HL-60 (cell line): ENCODE measurements at places on chromosomes 6 and 20.

- no peak for DNase-seq
Observed at GRCh38 chr20:17624551-17625245, 54.8 kb downstream of the DSTN start.

DNA sequence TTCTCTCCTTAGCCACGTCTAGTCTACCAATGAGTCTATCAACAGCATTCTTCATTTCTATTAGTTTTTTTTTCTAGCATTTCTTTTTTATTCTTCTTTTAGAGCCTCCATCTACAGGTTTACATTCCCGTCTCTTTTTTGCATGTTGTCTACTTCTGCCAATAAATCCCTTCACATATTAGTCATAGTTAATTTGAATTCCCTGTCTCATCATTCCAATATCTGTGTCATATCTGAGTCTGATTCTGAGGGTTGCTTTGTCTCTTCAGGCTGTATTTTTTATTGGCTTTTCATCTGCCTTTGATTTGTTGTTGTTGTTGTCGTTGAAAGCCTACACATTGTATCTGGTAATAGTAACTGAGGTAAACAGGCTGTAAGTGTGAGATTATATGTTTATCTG, 104.6 kb downstream of the HMGCLL1 start:
- no peak for DNase-seq

- DNase-seq, result no peak
Observed at GRCh38 chr6:52573295-52573694, 3.6 kb downstream of the TRAM2 start.

GRCh38 chr6:1228754-1229191, 83.1 kb upstream of the FOXQ1 start:
- no peak for DNase-seq

- peak; percentile 95 for DNase-seq
Observed at GRCh38 chr20:34938466-34939163, 17.0 kb downstream of the GSS start.

GRCh38 chr20:48003021-48003420, 217.7 kb upstream of the SULF2 start:
- DNase-seq, result no peak

- peak; percentile 45 for DNase-seq
Observed at GRCh38 chr20:56422076-56422823, 10.2 kb downstream of the CASS4 start.

DNA sequence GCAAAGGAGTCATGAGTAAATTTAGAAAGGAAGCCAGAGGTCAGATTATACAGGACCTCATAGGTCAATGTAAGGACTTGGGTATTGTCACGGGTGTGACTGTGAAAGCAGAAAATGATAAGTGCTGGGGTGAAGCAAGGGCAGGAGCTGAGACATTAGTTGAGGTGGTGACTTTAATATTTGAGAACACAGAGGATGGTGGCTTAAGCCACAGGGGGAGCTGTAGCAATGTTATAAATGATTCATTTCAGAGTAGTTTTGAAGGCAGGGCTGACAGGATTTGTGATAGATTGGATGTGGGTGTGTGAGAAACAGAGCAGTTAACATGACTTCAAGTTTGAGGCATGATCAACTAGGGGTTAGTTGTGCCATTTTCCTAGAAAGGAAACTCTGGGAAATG, 659.9 kb downstream of the EPM2A start:
- no peak for DNase-seq

DNA sequence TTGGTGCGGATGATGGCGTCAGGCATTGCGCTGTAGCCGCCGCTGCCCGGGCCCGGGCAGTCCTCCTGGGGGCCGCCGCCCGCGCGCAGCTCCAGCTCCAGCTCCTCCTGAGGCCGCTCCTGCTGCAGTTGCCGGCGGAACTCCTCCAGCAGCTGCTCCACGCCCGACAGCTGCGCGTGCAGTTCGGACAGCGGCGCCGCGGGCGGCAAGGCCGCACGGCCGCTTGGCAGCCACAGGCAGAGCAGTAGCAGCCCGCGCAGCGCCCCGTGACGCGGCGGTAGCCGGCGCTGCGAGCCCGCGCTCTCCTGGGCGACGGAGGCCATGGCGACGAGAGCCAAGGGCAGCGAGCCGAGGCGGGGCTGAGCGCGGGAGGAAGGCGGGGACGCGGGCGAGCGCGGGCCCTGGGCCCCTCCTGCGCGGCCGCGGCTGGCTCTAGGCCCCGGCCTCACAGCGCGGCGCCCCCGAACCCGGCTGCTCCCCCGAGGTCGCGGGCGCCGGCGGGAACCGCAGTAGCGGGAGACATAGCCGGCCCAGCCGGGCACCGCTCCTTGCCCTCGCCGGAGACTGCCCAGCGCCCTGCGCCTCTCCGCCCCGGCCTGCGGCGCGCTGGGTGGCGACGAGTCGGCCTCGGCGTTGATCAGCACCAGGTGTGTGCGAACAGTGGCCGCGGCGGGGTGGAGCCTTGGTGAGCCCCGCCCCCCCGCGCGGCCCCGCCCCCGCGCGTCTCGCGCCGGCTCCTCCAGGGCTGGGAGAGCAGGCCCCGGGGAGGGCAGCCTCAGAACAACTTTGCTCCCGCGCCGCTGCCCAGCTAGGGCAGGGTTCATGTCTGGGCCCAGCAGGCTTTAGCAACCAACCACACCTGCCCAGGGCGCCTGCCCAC, at the start of gene LRP11:
TSS of gene LRP11 (minus strand) at position 662 of the 880 bp plus-strand sequence. CDS start at position 323, 339 bp downstream.
- peak; percentile 71 for DNase-seq

DNA sequence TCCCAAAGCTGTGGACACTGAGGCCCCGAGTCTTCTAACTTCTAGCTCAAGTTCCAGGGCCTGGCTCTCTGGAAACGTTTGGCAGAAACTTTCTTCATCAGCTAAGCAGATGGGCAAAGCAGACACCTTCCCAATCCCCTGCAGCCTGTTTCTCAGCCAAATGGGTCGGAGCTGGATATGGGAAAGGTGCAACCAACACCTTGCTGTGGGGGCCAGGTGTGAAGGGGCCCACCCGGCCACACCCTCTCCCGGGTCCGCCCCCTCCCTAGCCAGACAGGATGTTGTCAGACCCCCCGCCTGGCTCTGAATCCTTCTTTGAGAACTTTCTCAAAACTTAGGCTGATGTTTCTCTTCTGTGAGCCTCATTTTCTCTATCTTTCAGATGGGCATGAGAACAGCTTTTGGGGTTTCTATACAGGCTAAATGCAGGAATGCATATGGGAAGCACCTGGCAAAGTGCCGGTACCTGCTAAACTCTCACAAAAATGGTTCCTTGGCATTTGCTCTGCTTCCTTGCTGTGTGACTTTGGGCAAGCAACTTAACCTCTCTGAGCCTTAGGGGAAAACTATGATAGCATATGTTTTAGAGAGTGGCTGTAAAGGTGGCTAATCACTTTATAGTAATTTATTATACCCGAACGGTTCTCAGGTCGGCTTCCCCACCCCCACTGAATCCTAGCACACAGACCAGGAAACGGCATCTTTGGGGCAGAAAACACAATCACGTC, 1.8 kb downstream of the SNAI1 start:
- no peak for DNase-seq

DNA sequence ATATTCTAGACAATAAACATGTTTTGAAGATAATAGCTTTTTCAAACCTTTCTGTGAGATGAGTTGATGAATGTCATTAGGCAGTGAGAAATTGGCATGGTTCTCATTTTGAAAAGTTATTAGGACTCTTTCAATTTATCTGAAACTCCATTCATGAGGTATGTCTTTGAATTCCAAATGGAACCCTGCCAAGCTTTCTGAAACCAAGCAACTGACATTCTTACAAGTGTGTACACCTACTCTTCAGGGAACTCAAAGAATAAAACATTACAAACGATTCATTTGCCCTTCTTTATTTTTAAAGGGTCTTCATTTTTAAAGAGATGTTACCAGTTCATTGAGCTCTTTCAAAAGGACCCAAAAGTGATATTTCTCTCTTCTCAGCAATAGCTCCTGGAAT, 2.1 kb upstream of the TRDN start:
- DNase-seq, result no peak

GRCh38 chr6:56595490-56596122, 47.1 kb downstream of the DST start:
- DNase-seq, result no peak

GRCh38 chr6:95078457-95078856, 498.9 kb upstream of the MANEA start:
- no peak for DNase-seq

DNA sequence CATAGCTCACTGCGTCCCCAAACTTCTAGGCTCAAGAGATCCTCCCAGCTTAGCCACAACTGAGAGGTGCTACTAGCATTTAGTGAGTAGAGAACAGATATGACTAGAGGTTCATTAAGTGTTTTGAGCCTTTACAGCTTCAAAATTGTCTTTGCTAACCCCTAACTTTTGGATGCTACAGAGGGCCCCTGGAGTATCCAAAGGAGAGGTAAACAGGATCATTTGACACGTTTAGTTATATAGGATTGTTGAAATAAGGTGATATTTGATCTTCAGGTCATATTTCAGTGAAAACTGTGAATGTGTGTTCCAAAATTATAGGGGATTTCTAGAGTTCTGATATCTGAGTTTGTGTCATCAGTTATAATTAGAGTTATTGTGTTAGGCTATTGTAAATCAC, 19.2 kb upstream of the HFE start:
- DNase-seq, result no peak

DNA sequence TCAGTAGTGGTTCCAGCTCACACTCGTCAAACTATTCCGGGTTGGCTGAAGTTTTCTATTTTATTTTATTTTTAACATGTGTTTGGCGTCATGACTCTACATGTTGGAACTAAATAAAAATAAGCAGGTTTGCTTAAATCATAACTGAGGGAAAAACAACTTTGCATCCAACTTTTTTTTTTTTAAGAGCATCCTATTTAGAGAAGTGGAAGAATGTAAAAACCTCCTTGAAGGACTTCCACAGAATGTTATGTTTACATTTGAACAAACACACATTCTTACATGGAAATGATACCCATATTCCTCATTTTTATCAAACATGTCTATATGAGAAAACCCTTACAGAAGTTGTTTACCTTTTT, 659 bp downstream of the PRDM1 start:
- no peak for DNase-seq

GRCh38 chr6:140009286-140009685, 634.8 kb upstream of the CITED2 start:
- no peak for DNase-seq

- no peak for DNase-seq
Observed at GRCh38 chr20:16385891-16386290, 187.4 kb downstream of the KIF16B start.

DNA sequence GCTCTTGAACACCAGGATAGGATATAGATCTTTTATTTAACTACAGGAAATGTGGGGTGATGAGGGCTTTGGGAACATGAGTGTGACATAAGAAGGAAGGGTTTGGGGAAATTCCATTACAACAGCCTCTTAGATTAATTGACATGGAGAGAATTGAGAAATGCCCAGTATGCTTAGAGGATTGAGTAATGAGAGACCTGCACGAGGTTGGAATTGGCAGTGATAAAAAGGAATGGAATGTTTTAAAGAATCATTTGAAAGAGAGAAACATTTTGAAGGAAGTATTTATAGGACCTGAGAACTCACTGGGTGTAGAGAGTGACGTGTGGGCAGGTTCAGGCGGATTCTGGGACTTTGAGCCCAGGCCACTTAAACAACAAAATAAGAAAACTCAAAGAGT, 227.0 kb downstream of the BMP2 start:
- no peak for DNase-seq

GRCh38 chr20:2706688-2707352, 14.2 kb downstream of the EBF4 start:
- DNase-seq, result no peak

DNA sequence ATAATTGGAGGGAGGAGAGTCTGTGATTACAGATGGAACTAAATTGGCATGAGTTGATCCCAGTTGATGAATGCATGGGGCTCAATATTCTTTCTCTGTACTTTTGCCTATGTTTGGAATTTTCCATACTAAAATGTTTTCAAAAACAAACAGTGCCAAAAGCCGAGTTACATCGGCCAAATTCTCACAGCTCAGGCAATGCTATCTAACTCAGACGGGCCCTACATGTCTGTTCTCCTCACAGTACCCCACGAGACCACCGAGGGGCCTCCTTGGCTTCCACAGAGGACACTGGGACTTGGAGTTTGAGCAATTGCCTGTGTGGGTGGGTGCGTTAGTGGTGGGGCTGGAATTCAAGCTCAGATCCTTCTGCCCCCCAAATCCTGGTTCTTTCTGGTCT, 413.2 kb downstream of the CDH26 start:
- DNase-seq, result no peak

GRCh38 chr20:17614176-17614811, 44.4 kb downstream of the DSTN start:
- no peak for DNase-seq

GRCh38 chr6:27650620-27651370, 177.9 kb upstream of the ZNF184 start:
- peak; percentile 58 for DNase-seq

- DNase-seq, result no peak
Observed at GRCh38 chr6:141988327-141988726, 144.4 kb upstream of the GJE1 start.

- no peak for DNase-seq
Observed at GRCh38 chr20:50242863-50243609, 52.4 kb downstream of the CEBPB start.

DNA sequence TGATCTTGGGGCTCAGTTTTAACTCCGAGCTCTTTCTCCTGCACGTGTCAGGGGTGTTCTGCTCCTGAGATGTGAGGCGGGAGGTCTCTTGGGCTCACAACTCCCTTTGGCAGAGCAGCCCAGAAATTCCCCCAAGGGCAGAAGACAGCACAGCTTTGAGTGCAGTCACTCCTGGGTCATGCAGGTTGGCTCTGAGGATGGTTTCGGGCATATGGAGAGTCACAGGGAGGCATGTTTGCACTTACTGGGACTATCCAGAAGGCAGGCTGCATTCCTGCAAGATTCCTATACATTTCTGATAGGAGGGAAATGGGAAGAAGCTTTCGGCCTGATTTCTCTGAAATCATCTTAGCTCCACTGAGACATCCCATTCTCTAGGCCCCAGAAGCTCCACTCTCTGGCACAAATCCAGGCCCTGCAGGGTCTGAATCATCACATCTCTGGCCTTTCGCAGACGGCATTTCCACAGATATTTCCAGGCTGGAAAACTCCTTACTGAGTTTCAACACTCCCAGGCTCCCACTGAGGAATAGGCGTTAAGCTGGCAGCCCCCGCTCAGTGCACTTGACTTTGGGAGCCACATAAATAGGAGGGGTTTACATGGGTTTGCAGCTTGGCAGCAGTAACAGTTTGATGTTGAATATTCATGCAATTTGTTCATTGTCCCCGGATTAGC, 39.7 kb downstream of the AGPAT4 start:
- no peak for DNase-seq

GRCh38 chr6:160137989-160138835, 16.6 kb downstream of the SLC22A1 start:
- DNase-seq, result peak; percentile 35

DNA sequence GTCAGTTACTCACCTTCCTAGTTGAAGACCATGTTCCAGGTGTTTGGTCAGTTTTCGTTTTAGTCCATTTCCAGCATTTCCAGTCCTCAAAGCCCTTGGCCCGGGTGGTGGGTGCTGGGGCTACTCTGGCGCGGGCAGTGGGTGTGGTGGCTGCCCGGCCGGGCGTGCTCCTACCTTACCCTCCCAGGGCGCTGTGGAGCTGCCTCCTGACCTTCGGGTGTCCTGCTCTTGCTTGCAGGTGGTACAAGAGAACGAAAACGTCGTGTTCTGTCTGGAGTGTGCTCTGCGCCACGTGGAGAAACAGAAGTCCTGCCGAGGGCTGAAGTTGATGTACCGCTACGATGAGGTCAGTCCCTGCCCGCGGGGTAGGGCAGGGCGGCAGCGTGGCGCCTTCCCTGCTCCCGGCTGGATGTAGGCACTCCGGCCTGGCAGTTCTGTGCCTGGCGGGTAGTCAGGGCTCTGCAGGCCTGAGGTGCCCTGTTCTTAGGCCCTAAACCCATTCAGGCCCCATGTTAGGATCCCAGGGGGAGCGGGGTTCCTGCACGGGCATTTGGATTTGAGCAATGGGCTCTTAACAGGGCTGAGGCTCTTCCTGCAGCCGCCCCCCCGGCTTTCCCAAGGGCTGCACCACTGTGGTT, 145.8 kb downstream of the DTNBP1 start:
- no peak for DNase-seq
